ENCODE measurements at places on chromosomes 3 and 15. TPM values are rescaled to one million over a fixed set of nuclear protein-coding genes. Genes with fewer than 3 reads are reported as not detected.

Gene EFCC1
- 0.07 TPM for total RNA-seq

Gene PRSS50
- not detected for total RNA-seq

Gene MYZAP
- 0.14 TPM for total RNA-seq

Gene IL17RB
- total RNA-seq: 63.5 TPM

Gene ANKDD1A
- total RNA-seq: 3.0 TPM

Gene FEZF2
- total RNA-seq: not detected

Gene LEKR1
- 0.73 TPM for total RNA-seq

Gene CFAP91
- total RNA-seq: not detected

Gene STX19
- total RNA-seq: not detected

Gene PSMA4
- total RNA-seq: 292 TPM

Gene PIGX
- 66.9 TPM for total RNA-seq

Gene NUSAP1
- total RNA-seq: 226 TPM

Gene ACKR4
- total RNA-seq: not detected

Gene ROBO2
- total RNA-seq: not detected

Gene NOX5
- total RNA-seq: 0.02 TPM

Gene NMNAT3
- 0.80 TPM for total RNA-seq

Gene NME9
- not detected for total RNA-seq

Gene PLSCR5
- total RNA-seq: not detected

Gene GOLGA8S
- total RNA-seq: 0.80 TPM

Gene GPR62
- total RNA-seq: not detected

Gene CA12
- total RNA-seq: not detected

Gene GASK1A
- total RNA-seq: 0.09 TPM

Gene NR1I2
- 0.07 TPM for total RNA-seq

Gene MCF2L2
- total RNA-seq: 4.3 TPM

Gene RARB
- not detected for total RNA-seq
